A172 (cell line): ENCODE measurements at places on chromosomes 4 and X. TPM values are rescaled to one million over a fixed set of nuclear protein-coding genes. Genes with fewer than 3 reads are reported as not detected.
A peak's percentile ranks its signal among the peaks of the same experiment; 100 is the strongest.

Gene ZFYVE28
- 0.89 and 3.4 TPM in 2 replicates for total RNA-seq

Gene GPRASP3
- total RNA-seq = 0.71 and 0.86 TPM in 2 replicates

Gene LRAT
- total RNA-seq = not detected in 2 replicates

- peak; percentile 32 for DNase-seq
These were observed 22.4 kb downstream of the AFF1 start for GRCh38 chr4:86957215-86957614.

DNA sequence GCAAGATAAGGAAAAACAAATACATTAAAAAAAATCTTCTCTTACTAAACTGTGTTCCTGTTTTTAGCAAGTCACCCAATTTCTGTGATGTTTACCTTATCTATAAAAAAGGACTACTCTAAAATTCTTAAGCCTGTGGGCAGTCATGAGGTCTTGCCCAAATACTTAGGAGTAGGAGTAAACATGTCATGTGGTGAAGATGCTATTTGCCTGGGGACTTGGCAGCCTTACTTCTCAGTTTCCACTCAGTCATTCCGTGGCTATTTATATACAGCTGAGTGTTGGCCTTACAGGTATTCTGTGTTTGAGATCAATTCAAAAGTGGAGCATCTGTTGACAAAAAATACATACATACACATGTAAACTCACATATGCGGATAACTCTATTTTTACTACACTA lies 89.9 kb upstream of the TLR2 start:
- DNase-seq = peak; percentile 12
